ENCODE measurements at places on chromosomes 7 and 10.

DNA sequence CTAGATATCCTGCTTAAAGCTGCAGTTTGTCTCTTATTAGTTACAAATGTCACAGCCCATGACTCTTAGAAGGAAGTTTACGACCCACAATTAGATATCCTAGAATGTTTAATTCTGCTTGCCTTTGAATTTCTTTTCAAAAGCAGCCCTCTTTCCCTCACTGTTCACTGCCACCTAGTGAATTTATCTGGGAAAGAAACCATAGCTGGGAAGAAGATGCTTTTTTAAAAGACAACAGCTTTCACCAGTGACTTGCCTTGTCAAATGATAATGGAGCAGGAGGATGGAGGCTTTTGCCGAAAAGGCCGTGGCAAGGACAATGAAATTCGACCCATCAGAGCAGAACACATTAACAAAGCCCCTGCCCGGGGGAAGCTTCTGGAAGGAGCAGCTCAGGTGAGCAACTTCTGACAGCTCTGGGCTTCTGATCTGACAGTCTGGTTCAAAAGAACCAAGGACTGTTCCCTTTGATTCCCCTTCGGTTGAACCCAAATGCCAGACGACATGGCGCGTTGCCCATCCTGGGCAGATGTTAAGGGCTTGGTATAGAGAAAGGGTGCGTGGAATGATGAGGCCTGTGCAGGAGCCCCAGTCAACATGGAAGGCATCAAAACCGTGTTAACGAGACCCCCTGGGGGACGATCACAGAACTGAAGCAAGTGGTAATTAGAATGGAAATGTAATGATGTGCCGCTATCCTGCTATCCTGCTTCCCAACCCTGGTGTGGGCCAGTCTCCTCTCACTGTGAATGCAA lies 236.8 kb downstream of the FRMD4A start:
- DNase-seq: peak; percentile 68

- peak; percentile 6 for DNase-seq
Observed at GRCh38 chr10:74766501-74766900, 59.9 kb upstream of the KAT6B start.

GRCh38 chr7:151632750-151633515 lies 113.2 kb upstream of the RHEB start:
- DNase-seq: peak; percentile 62

DNA sequence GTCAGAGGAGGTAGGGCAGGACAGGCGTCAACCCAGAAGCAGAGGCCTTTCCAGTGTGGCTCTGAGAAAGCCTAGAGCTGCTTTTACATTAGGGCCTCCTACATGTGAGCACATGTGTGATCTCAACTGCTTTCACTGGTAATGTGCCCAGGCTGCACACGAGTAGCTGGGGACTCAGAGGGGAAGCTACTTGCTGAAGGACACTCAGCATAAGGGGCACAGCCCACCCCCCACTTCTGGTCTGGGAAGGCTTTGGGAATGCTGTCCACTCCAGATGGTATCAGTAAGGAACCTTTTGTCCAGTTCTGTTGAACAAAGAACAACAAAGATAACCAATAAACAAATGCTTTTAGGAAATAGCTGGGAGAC lies 18.9 kb downstream of the PRF1 start:
- no peak for DNase-seq

All from cardiac fibroblast (primary cell).